ENCODE measurements at places on chromosomes 6 and 20. TPM values are rescaled to one million over a fixed set of nuclear protein-coding genes. Genes with fewer than 3 reads are reported as not detected.

DNA sequence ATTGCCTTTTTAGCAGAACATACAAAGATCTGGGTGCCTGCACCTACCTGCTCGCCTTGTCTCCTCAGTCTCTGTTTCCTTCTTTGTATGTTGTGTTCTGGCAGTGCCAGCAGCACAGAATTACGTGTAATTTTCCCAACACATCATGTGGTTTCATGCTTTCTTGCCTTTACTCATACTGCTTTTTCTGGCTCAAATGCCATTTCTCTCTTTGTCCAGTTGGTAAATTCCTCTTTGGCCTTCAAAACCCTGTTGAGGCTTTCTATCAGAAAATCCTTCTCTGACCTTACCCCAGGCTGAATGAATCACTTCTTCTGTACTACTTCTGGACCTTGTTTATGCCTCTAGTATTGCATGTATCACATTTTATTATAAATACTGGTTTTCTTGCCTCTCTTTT lies 31.8 kb downstream of the L3MBTL3 start:
- DNase-seq, result no peak

DNA sequence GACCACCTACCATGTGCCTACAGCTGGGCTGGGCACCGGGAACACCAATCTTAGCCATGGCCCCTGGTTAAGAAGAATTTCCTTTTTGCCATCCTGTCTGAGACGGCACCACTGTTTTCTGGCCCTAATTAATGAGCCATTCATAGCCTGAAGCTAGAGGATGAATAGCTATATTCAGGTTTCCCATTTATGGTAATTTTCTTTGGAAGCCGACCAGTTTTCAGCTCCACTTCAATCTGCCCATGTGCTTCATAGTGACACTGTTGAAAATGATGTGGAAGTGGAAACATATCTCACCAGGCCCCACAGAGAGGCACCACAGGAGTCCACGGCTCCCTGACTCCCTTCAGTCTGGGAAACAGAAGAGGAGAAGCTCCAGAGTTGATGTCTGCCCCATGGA lies 22.6 kb upstream of the ULBP3 start:
- no peak for DNase-seq

- DNase-seq, result no peak
These were observed 104.9 kb upstream of the TFAP2D start for GRCh38 chr6:50608421-50608820.

DNA sequence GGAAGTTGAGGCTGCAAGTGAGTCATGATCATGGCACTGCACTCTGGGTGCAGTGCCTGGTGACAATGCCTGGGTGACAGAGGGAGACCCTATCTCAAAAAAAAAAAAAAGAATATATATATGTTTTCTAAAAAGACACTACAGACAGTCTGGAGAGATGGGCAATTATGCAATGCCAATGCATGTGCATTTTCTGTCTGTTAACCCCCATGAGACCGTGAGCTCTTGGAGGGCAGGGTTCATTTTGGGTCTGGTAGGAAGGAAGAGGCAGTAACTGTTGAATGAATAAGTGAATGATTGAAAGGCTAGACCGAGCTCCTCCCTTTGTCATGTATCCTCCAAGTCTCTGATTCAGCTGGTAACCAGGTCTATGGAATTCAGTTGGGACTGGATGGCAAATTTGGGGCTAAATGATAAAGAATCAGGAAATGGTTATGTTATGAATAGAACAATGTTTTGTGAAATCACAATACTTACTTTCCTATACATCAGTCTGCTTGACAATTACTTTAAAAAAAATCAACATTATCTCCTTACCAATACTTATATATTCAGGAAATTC lies 5.6 kb upstream of the BLCAP start:
- DNase-seq, result no peak

The PREP gene
- total RNA-seq, result 53.5 TPM
